ENCODE measurements at places on chromosomes 1 and 21. TPM values are rescaled to one million over a fixed set of nuclear protein-coding genes. Genes with fewer than 3 reads are reported as not detected.

The AGMAT gene
- total RNA-seq: 0.23 TPM

GRCh38 chr1:201376464-201377374, 761 bp downstream of the TNNT2 start:
- no peak overlapping the region for H3K27ac ChIP-seq
- no peak overlapping the region for H3K4me3 ChIP-seq
- DNase-seq: peak; percentile 45
- H3K4me1 ChIP-seq: peaks cover 3% of the 10 kb centered on the region
- peaks cover 5% of the 10 kb centered on the region for H3K27me3 ChIP-seq

The HTR1D gene
- total RNA-seq: 0.18 TPM

The IFI44 gene
- 37.5 TPM for total RNA-seq

The SLAMF9 gene
- 0.43 TPM for total RNA-seq

GRCh38 chr1:92921031-92922023, 39.9 kb downstream of the DIPK1A start:
- H3K4me3 ChIP-seq: no peak overlapping the region
- H3K27me3 ChIP-seq: no peaks in the 10 kb centered on the region
- no peaks in the 10 kb centered on the region for H3K36me3 ChIP-seq
- DNase-seq: peak; percentile 29

DNA sequence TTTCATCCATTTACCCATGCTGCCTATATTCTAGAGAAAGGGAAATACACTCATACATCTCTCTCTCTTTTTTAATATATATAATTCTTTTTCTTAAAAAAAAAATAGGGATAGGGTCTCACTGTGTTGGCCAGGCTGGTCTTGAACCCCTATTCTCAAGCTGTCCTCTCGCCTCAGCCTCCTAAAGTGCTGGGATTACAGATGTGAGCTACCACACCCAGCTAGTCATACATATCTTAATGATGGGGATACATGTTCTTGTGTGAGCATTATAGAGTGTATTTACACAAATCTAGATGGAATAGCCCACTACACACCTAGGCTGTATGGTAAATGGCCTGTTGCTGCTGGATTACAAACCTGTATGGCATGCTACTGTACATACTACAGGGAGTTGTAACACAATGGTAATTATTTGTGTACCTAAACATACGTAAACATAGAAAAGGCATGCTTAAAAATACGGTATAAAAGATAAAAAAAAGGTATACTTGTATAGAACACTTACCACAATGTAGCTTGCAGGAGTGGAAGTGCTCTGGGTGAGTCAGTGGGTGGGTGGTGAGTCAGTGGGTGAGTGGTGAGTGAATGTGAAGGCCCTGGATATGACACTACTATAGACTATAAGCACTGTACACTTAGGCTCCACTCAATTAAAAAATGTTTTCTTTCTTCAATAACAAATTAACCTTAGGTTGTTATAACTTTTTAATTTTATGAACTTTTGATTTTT, 72.9 kb downstream of the IVNS1ABP start:
- no peaks in the 10 kb centered on the region for H3K36me3 ChIP-seq
- H3K27ac ChIP-seq: no peak overlapping the region

The BATF3 gene
- 2.4 TPM for total RNA-seq

The OR10J1 gene
- not detected for total RNA-seq

GRCh38 chr1:38258085-38258627, 211.6 kb upstream of the POU3F1 start:
- H3K36me3 ChIP-seq: no peaks in the 10 kb centered on the region
- H3K4me1 ChIP-seq: no peaks in the 10 kb centered on the region
- no peak for DNase-seq
- no peak overlapping the region for H3K4me3 ChIP-seq

DNA sequence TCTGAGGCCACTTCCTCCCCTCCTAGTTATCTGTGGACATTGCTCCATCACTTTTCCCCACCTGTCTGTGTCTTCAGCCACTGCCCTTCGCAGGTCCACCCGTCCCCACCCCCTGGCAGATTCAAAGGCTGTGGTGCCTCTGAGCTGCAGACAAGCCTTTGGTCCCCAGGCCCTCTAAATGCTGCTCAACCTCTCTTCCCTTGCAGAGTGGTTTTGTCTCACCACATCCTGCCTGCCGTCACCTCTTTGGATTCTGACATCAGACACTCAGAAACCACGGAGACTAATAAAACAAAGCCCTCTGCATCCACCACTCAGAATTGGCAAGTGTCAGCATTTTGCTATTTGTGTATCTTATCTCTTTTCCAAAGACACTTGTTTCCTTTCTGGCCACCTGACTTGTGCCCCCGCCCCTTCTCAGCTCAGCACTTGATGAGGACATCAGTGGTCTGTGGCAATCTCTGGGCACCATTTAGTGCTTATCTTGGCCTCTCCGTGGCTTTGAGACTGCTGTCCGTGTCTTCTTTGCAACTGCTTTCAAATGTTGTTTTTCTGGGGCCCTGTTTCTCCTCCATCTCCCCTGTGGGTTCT, 7.7 kb downstream of the CNIH3 start:
- H3K4me3 ChIP-seq: no peak overlapping the region

DNA sequence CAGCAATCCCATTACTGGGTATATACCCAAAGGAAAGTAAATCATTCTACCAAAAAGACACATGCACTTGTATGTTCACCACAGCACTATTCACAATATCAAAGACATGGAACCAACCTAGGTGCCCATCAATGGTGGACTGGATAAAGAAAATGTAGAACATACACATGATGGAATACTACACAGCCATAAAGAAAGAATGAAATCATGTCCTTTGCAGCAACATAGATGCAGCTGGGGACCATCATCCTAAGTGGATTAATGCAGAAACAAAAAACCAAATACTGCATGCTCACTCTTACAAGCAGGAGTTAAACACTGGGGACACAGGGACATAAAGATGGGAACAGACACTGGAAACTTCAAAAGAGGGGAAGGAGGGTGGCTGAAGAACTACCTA, 8.7 kb downstream of the ANP32E start:
- H3K36me3 ChIP-seq: peaks cover 9% of the 10 kb centered on the region
- no peaks in the 10 kb centered on the region for H3K27me3 ChIP-seq
- no peak overlapping the region for H3K4me3 ChIP-seq
- H3K4me1 ChIP-seq: no peaks in the 10 kb centered on the region
- no peak for DNase-seq
- H3K27ac ChIP-seq: no peak overlapping the region

DNA sequence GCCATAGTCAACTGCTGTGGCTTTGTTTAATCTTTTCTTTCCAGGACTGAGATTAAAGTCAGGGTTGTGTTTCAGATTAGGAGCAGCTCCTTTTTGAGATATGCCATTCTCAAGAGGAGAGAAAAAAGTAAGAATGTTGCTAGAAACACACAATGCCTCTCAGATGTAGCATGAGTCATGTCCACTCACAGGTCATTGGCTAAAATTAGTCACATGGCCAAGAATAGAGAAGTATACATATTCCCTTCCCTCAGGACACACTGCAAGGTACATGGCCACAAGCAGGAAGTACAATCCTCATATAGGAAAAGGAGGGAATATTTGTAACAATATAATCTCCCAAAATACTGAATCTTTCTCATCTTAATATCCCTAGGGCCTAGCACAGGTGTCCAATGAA, 141.9 kb upstream of the PTBP2 start:
- no peaks in the 10 kb centered on the region for H3K4me1 ChIP-seq
- H3K36me3 ChIP-seq: no peaks in the 10 kb centered on the region
- H3K4me3 ChIP-seq: no peak overlapping the region

DNA sequence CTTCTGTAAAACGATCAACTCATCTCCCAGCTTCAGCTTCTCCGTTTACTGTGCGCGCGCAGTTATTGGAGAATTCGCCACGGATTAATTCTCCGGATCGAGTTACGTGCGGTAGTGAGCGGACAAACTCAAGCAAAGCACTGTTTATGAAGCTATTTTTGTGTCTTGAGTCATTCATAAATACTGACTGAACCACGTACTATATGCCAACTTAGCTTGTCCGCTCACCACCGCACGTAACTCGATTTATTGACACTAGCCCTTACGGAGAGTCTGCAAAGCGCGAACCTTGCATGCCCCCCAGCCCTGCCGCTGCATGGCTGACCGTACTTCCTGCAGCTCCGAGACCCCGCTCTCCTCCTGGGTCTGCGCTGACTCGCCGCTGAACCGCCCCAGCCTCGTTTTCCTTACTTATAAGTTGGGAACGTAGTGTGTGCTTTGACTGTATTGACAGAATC, 773 bp downstream of the CHD1L start:
- H3K4me1 ChIP-seq: peaks cover 10% of the 10 kb centered on the region
- no peaks in the 10 kb centered on the region for H3K27me3 ChIP-seq
- peak overlapping the region; percentile 90 for H3K27ac ChIP-seq
- no peak for DNase-seq
- no peaks in the 10 kb centered on the region for H3K36me3 ChIP-seq
- H3K4me3 ChIP-seq: peak overlapping the region; percentile 87

- no peak overlapping the region for H3K4me3 ChIP-seq
- H3K36me3 ChIP-seq: no peaks in the 10 kb centered on the region
- no peaks in the 10 kb centered on the region for H3K27me3 ChIP-seq
- DNase-seq: no peak
- H3K4me1 ChIP-seq: no peaks in the 10 kb centered on the region
Observed at GRCh38 chr1:116508085-116508983, 62.5 kb downstream of the CD58 start.
